Bronchial smooth muscle cell (primary cell): ENCODE measurements at places on chromosomes 2 and 18. TPM values are rescaled to one million over a fixed set of nuclear protein-coding genes. Genes with fewer than 3 reads are reported as not detected.

The CNTNAP5 gene
- not detected in 2 replicates for total RNA-seq

The TACR1 gene
- total RNA-seq, result 0.16 TPM in 1 of 2 replicates, not detected in the other

The PLEKHH2 gene
- total RNA-seq, result 4.4 and 6.5 TPM in 2 replicates

The CGREF1 gene
- total RNA-seq, result 0.69 and 0.79 TPM in 2 replicates

The AQP12A gene
- not detected in 2 replicates for total RNA-seq

The CD207 gene
- 0.09 TPM in 1 of 2 replicates, not detected in the other for total RNA-seq

The ASB18 gene
- total RNA-seq, result not detected in 2 replicates

The HOXD12 gene
- total RNA-seq, result not detected in 2 replicates

The CIB4 gene
- total RNA-seq, result not detected in 2 replicates

The HAAO gene
- 1.6 and 12.2 TPM in 2 replicates for total RNA-seq

The TRPM8 gene
- 0.47 TPM in 1 of 2 replicates, not detected in the other for total RNA-seq

The PEX13 gene
- 13.9 and 20.2 TPM in 2 replicates for total RNA-seq

The LYPD6B gene
- total RNA-seq, result 0.32 TPM in 1 of 2 replicates, not detected in the other

The IL36G gene
- total RNA-seq, result not detected in 2 replicates

The EGR4 gene
- under 0.01 TPM in 1 of 2 replicates, not detected in the other for total RNA-seq

The AMMECR1L gene
- 7.7 and 10.8 TPM in 2 replicates for total RNA-seq

The SPEG gene
- total RNA-seq, result 7.8 and 9.1 TPM in 2 replicates

The VIT gene
- total RNA-seq, result 1.3 and 10.0 TPM in 2 replicates

The TMEM247 gene
- total RNA-seq, result not detected in 2 replicates

The CLHC1 gene
- 7.7 and 12.8 TPM in 2 replicates for total RNA-seq

The MSH6 gene
- total RNA-seq, result 23.4 and 28.4 TPM in 2 replicates

The DSG3 gene
- 0.16 and 0.26 TPM in 2 replicates for total RNA-seq

The EFHD1 gene
- total RNA-seq, result not detected in 2 replicates

The KATNAL2 gene
- 3.8 and 9.5 TPM in 2 replicates for total RNA-seq

The LYPD6 gene
- under 0.01 TPM in 1 of 2 replicates, not detected in the other for total RNA-seq

The TTN gene
- total RNA-seq, result under 0.01 and 0.47 TPM in 2 replicates

The SIGLEC15 gene
- 1.2 and 3.2 TPM in 2 replicates for total RNA-seq

The TSGA10 gene
- total RNA-seq, result 3.3 and 3.5 TPM in 2 replicates

The LRRTM1 gene
- not detected in 2 replicates for total RNA-seq

The ALPP gene
- total RNA-seq, result not detected in 2 replicates
